ENCODE measurements at places on chromosomes 6 and 20.

- DNase-seq, result no peak
Observed at GRCh38 chr6:41739041-41739440, 3.6 kb upstream of the TFEB start.

DNA sequence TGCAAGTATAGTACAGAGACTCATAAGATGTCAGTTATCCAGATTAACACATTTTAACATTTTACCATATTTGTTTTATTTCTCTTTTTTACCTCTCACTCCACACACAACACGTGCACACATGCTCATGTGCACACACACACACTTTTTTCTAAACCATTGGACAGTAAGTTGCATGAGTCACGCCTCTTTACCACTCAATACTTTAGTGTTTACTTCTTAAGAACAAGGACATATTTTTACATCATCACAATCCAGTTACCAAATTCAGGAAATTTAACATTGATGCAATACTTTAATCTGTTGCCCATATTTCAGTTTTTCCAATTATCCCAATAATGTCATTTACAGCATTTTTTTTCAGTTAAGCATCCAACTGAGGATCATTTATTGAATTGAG is 109.0 kb downstream of the RIN2 start:
- DNase-seq, result no peak

- no peak for DNase-seq
Observed at GRCh38 chr6:151701911-151702562, 105.4 kb upstream of the ESR1 start.

DNA sequence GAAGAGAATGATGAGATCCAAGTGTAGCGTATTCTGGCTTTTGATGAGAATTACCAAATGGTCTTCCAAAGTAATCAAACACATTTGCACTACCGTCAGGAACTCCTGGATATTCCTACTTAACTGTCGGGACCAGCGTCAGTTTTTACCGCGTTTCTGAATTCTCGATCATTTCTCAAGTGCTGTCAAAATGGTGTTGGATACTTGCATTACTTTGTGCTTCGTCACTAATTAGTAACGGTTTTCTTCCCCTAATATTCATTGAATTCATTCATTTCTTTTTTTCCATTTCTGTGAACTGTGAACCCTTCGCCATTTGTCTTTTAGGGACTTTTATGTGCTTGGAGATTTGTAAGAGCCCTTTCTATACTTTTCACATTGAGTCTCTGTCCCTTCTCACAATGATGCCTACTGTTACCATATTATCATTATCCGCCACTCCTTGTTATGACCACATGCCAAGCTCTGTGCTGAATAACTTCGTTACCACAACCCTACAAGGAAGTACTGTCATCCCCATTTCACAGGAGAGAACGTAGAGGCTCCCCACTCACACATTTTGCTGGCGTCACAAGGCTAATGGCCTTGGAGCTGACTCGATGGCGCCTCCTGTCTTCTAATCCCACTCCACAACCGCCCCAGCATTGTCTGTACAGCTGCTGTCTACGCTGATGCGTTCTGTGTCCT is 74.2 kb upstream of the QKI start:
- DNase-seq, result no peak

DNA sequence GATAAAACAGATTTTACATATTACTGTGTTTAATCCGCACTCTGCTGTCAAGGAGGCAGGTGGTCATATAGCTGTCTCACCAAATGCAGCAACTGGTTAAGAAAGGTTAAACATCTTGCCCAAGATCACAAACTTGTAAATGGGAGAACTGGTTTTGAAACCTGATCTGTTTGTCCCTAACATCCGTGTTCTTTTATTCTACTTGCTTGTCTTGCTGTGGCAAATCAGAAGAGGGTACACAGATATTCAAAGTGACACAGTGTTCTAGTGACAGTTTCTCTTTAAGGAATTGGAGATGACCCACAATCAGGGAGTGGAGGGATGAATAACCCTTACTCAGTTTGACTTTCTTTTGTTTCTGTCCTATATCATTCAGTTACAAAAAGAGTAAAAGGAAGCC is 83.0 kb upstream of the SGK1 start:
- DNase-seq, result no peak

All from stimulated activated CD4-positive, alpha-beta T cell treated with anti-CD3 and anti-CD28 coated beads, Interleukin-12 subunit alpha, Interleukin-12 subunit beta, amount 100 ng/mL, for 24 hours (primary cell).